ENCODE measurements at places on chromosomes 6 and 20. TPM values are rescaled to one million over a fixed set of nuclear protein-coding genes. Genes with fewer than 3 reads are reported as not detected.

DNA sequence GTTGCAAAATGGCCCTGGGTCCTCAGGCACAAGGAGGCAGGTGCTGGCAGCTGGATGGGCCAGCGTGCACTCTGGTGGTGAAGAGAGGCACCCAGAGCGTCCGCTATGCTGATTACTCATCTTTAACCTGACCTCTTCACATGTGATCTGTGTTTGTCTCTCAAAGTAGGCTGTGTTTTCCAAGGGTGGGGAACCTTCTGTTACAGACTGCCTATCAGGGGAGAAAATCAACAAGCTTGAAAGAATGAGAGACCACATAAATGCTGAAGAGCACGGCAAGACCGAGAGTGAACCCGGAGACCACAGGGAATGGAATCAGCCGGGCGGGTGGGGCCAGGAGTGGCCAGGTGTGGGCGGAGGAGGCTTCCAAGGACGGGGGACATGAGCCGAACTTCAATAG is 16.2 kb downstream of the BNIP5 start:
- no peak for DNase-seq

- no peak for DNase-seq
Measured at GRCh38 chr6:159633196-159633595, 59.8 kb downstream of the SOD2 start.

DNA sequence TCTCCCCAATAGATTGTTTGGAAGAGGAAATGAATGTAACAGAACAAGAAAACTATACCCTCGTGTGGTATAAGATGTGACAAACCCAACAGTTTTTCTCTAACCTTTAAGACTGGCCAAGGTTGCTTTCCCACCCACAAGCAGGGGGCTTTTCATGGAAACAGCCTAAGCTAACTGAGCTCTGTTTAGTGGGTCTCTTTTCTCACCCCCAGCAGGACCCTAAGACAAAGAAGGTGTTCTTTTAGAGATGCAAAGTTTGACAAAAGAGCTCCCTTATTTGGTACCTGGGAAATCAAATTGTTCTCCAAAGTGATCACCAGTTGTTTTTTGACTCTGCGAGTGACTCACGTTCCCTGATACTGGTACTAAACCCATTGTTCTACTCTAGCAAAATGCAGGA is 59.1 kb downstream of the MBOAT1 start:
- DNase-seq = no peak

DNA sequence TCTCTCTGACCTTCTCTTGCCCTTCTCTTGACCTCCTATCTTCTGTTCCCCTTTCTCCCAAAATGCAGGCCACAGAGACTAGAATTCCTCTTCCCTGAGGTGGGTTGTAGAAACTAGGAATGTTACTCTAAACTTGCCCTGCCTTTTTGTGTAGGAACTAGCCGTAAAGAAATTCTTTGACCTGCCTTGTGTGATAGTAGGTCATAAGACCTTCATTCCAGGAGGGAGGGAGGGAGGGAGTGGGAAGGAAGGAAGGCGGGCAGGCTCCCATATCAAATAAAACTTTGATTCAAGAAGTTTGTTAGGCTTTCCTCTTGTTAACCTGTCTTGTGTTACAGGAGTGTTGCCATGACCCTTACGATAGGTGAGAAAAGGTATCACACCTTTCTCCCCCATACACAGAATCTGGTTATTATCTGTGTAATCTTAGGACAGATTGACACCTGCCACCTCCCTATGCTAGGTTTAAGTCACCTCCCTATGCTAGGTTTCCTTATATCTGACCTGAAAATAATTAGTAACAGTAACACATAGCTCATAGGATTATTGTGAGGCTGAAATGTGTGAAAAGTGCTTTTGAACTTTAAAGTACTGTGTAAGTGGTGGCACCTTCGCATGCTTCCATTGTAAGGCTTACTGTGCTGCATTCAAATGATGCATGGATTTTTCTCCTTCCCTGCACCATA is 32.6 kb upstream of the FUCA2 start:
- DNase-seq = no peak

- DNase-seq = no peak
Measured at GRCh38 chr6:138647006-138647405, 126.6 kb upstream of the CCDC28A start.

- no peak for DNase-seq
Measured at GRCh38 chr6:83311231-83311630, 118.1 kb downstream of the RWDD2A start.

DNA sequence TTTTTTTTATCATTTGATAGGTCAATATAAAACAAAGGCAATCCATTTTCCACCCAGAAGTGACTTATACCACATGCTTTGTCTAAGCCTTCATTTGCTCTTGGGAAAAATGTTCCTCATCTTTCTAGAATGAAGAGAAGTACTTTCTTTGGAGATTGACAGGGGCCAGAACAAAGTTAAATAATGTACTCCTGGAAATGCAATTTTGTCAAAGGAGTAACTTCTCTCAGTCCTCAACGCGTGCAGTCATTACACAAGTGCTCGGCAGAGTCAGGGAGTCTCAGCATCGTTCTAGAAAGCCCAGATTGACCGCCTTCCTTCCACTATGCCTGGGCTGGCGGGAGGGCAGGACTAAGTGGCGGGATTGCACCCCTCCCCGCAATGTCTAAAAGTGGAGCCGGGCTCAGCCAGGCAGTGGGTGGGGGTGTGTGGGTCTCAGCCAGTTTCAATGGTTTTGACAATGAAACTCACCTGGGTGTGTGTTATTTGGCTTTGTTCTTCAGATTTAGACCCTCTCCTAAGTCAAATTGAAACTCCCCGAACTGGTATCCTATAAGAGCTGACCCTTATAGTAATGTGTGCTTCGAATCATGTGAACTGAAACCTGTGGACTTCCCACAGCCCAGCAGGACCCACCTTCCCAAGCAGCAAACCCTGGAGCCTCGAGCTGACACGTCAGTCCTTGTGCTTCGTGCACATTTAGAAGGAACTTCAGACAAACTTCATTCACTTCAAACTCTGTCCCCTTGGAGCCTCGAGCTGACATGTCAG is 63.2 kb upstream of the DUSP22 start:
- DNase-seq = no peak

DNA sequence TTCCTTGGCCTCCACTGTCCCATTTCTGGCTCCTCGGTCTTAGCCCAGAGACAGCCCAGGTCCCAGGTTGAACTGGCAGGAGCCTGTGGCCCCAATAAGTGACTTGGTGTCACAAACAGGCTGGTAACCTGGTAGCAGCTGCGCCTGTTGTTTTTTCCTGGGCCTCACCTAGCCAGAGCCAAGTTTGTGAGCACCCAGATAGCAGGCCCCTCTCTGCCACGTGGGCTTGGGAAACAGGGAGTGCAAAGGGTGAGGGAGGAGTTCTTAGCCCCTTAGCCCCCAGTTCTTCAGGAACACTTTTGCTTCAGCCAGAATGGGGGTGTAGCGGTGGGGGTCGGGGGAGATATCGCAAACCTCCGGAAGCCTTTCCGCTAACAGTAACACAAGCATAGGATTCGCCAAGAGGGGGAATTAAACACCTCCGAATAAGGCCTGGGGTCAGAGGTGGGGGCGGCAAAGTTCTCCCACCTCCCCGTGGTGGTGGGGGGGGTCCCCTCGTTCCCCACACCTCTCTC is 760 bp downstream of the C6orf132 start:
- peak; percentile 62 for DNase-seq

GRCh38 chr20:4120921-4121321 is 105.6 kb upstream of the RNF24 start:
- DNase-seq = no peak

- DNase-seq = no peak
Measured at GRCh38 chr6:14542670-14543366, 425.2 kb downstream of the CD83 start.

- no peak for DNase-seq
Measured at GRCh38 chr6:22917344-22917743, 348.0 kb downstream of the HDGFL1 start.

DNA sequence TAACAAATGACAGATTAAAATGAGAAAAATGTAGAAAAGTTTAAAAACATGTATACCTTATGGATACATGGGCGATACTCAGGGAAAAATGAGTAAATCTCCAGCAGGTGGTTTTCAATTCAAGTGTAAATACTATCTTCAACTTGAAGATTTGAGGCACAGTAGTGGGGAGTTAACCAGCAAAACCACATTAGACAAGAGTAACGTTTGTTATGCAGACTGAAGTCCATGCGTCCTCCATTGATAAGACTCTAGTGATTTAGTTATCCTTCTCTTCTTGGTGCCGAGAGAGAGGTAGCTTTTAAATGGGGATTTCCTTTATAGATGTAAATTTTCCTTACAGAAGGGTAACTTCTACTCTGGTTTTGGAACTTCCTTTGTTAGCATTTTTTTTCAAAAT is 28.1 kb downstream of the PCMTD2 start:
- no peak for DNase-seq

- no peak for DNase-seq
Measured at GRCh38 chr6:5979650-5980420, 26.9 kb downstream of the NRN1 start.

GRCh38 chr20:43372051-43372450 is 85.6 kb upstream of the SRSF6 start:
- DNase-seq = no peak

DNA sequence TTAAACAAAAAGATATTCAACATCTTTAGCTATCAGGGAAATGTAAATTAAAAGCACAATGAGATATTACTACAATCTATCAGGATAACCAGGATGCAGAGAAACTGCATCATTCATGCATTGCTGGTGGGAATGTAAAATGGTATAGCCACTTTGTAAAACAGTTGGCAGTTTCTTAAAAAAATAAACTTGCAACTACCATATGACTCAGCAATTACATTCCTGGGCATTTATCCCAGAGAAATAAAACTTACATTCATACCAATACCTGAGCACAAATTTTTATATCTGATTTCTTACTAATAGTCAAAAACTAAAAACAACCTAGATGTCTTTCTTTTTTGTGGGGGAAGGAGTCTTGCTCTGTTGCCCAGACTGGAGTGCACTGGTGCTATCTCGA is 190.3 kb upstream of the TAB2 start:
- DNase-seq = no peak

GRCh38 chr20:36483209-36483918 is 58.0 kb upstream of the MYL9 start:
- no peak for DNase-seq

GRCh38 chr6:84902354-84902928 is 138.0 kb upstream of the TBX18 start:
- peak; percentile 31 for DNase-seq

UST gene
- 28.3 TPM for total RNA-seq

CFAP61 gene
- total RNA-seq = not detected

ENPP1 gene
- total RNA-seq = 19.2 TPM

CNR1 gene
- total RNA-seq = 6.6 TPM

PDYN gene
- not detected for total RNA-seq

ERVFRD-1 gene
- not detected for total RNA-seq

OPN5 gene
- total RNA-seq = not detected
